ENCODE measurements at places on chromosomes 16 and 17.

- DNase-seq: peak; percentile 59
These were observed 27.9 kb upstream of the ADORA2B start for GRCh38 chr17:15917021-15917437.

GRCh38 chr16:68229431-68230175, 6.3 kb downstream of the ESRP2 start:
- no peak for DNase-seq

- DNase-seq: no peak
These were observed 17.0 kb upstream of the LHX1 start for GRCh38 chr17:36920032-36921005.

- DNase-seq: no peak
These were observed 32.3 kb upstream of the EMP2 start for GRCh38 chr16:10612649-10613179.

DNA sequence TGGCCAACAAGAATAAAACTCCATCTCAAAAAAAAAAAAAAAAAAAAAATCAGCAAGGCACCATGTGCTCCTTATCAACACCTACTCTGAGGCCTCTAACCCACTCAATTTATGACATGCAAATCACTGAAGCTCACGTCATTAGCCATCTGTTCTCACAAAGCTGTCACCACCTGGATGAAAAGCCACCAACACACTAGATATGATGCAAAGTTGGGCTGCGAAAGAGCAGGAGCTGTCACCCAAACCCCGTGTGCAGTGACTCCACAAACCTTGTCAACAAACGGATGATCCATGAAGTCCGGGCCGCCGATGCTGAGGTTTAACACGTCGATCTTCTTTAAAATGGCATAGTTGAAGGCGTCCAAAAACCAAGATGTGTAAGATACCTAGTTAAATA, 25.3 kb downstream of the MBTPS1 start:
- DNase-seq: no peak

GRCh38 chr17:49557312-49558024, 18.2 kb upstream of the NXPH3 start:
- no peak for DNase-seq

Data from coronary artery (tissue), 2 donors.